ENCODE measurements at places on chromosomes 5 and 9. TPM values are rescaled to one million over a fixed set of nuclear protein-coding genes. Genes with fewer than 3 reads are reported as not detected.

DNA sequence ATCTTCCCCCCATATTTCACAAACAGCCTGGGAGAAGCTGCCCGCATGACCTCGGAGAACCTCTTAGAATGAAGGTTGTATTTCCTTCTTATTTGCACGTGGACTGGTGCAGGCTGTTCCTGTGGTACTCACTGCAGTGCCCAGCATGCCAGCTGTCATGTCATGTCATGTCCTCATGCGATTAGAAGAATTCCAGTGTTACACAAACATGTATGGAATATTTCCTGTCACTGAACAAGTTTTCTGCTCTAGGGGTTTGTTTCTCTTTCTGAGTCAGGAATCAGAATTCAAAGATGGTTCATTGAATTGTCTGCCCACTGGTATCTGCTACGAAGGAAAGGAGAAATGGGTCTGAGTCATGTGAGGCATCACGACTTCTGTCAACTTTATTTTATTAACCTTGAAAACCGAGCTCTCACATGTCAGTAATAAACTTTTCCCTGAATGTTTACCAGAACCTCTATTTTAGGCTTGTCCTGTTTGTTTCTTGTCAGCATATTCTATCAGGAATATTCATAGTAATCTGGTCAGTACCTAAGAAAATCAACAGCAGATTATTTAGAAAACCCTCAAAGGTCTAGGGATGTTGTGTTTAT is 415.6 kb downstream of the GADD45G start:
- no peak for DNase-seq

GRCh38 chr5:146041180-146041789 is 64.1 kb downstream of the PLAC8L1 start:
- DNase-seq = no peak

CD274 gene
- 12.0 TPM for total RNA-seq

GRCh38 chr9:7676609-7677156 is 122.9 kb downstream of the DMAC1 start:
- no peak for DNase-seq

- no peak for DNase-seq
These were observed 166.5 kb upstream of the PHYKPL start for GRCh38 chr5:178398901-178399700.

PRPF4 gene
- total RNA-seq = 10.7 TPM

CARTPT gene
- not detected for total RNA-seq

DNA sequence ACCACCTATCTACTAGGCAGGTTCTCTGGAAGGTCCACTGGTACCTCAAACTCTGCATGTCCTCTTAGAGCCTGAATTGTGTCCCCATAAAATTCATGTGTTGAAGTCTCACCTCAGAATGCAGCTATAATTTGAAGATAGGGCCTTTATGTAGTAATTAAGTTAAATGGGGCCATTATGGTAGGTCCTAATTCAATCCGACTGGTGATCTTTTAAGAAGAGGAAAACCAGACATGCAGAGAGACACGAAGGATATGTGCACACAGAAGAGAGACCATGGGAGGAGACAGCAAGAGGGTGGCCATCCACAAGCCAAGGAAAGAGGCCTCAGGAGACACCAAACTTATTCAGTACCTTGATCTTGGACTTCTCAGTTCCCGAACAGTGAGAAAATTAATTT is 345.4 kb downstream of the ENC1 start:
- DNase-seq = no peak

- no peak for DNase-seq
These were observed 45.2 kb upstream of the NEK6 start for GRCh38 chr9:124212381-124213050.

- DNase-seq = no peak
These were observed 2.9 kb downstream of the SMAD5 start for GRCh38 chr5:136135536-136135935.

PLGRKT gene
- 40.3 TPM for total RNA-seq

ZNF608 gene
- total RNA-seq = 42.6 TPM

DNA sequence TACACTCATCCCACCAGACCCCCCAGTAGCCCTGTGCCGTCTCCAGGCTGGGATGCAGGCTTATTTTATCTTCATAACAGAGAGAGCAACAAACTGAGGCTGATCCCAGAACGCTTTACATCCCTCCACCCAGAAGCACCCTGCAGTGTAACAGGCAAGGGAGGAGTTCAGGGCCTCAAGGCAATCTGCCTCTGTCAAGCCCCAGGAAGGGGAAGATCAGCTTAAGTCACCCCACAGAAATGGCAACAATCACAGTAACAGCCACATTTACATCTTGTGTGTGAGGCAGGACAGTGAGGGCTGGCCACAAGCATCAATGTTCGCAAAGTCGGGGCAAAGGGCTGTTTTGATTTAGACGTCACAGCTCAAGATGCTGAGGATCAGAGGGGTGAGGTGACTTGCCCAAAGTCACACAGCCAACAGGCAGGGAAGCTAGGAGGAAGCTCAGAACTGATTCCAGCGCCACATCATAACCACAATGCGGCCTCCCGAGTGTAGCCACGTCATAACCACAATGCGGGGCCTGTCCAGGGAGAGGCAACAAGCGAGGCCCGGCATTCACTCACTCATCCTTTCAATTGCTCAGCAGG is 14.4 kb downstream of the STK10 start:
- DNase-seq = no peak

GRCh38 chr5:87886164-87886563 is 382.5 kb downstream of the TMEM161B start:
- DNase-seq = no peak

DNA sequence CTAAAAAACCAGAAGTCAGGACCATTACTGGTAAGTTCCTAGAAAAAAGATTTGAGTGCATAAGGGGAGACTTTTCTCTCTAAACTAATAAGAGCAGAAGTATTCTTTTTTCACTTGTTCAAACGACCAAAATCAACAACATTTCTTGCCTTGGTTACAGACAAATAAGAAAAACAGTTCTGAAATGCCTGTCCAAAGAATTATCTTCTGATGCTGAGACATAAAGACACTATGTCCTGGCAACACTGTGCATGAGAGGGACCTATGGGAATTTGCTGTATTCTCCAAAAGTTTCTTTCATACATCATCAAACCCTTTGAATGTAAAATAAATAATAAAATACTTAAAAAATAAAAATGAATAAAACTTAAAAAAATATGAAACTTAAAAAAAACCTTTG is 50.4 kb downstream of the ZNF474 start:
- no peak for DNase-seq

DNA sequence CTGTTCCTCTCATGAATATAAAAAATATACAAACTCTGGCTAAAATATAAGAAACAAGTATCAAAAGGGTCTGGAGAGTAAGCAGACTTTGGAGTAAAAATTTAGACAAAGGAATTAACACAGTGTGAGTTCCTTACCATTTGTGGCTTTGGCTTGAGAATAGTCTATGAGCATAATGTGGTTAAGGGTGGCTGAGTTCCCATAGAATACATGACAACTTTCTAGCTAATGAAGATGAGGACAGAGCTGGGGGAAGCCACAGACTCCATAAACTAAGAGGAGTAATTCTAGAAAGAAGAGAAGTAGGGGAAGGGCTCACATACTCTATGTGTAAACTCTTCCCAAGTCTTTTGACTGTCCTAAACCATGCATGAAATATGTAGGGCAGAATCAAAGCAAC is 79.4 kb downstream of the CAAP1 start:
- DNase-seq = no peak

ELAVL2 gene
- total RNA-seq = 0.32 TPM

AIF1L gene
- 19.8 TPM for total RNA-seq

LOX gene
- 28.4 TPM for total RNA-seq

DNA sequence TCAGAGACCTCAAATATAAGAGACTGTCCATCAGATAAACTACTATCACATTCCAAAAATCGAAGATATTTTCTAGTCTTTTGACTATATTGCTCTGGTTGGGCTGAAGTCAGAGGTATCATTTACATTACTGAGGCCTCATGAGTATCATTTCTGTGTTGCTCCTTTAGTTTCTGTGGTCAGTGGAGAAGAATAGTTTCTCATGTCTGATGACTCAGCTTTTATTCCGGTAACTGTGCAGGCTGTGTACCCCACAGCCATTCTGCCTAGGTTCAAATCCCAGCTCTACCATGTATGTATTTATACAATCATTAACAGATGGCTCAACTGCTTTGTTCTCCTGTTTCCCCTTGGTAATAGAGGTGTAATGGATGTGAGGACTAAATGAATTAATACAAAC is 179.3 kb downstream of the ALDH1A1 start:
- DNase-seq = no peak

- DNase-seq = no peak
These were observed 1.6 kb downstream of the RAD23B start for GRCh38 chr9:107284636-107285035.

DOCK8 gene
- total RNA-seq = 5.8 TPM

ROR2 gene
- total RNA-seq = 36.7 TPM

KIF4B gene
- not detected for total RNA-seq

GRCh38 chr5:150411245-150411979 is 1.3 kb downstream of the CD74 start:
- peak; percentile 78 for DNase-seq

DNA sequence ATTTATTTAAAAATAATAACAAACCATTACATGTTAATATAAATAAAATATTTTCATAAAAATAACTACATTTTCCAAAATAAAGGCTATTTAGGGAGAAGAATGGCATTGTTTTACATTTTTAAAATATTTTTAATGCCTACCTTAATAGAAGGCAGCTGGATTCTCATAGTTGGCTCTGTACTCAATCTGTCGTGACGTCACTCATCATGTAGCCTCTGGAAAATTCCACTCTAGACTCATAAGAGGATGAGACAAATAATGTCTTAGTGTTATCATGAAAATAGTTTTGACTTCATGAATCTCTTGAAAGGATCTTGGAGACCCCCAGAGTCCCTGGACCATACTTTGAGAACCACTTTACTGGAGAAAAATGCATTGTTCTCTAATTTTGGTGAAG is 93.1 kb downstream of the NXNL2 start:
- DNase-seq = no peak

RABEPK gene
- 11.7 TPM for total RNA-seq

DNA sequence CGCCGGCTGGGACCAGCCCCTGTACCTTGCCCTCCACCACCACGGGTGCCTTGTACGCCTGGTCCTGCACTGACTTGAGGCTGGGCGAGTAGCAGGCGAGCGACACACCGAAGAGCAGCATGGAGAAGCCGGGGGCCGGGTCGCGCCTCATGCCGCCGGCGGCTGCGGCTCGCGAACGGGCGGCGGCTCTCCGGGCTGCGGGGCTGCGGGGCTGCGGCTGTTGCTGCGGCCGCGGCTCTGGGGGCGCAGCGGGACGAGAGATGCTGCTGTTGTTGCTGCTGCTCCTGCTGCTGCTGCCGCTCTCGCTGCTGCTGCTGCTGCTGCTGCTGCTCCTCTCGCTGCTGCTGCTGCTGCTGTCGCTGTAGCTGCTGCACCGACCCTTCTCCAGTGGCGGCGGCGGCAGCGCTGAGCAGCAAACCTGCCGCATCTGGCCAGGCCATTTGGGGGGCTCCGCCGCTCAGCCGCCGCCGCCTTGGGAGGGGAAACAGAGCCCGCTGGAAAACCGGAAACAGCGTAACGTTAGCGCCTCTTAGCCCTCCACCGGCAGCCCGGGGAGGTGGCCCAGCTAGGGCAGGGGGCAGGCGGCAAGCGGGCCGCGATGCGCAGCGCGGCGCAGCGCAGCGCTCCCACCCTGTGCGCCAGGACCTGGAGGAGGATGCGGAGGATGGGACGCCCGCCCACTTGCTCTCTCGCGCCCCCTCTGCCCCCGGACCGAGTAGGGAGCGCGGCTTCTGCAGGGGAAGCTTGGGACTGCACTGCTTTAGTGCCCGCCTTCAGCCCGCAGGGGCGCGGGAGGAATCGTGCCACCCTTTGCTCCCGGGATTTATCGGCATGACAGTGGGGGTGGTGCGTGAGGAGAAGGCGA is at the start of gene NRG2:
NRG2 (minus strand) TSS at position 657 of the 865 bp plus-strand sequence.
- peak; percentile 91 for DNase-seq

MTREX gene
- total RNA-seq = 54.5 TPM

GRCh38 chr5:79075646-79076426 is 6.3 kb downstream of the BHMT2 start:
- peak; percentile 65 for DNase-seq

GRCh38 chr5:42250-42649 is 49.7 kb upstream of the PLEKHG4B start:
- no peak for DNase-seq

DNA sequence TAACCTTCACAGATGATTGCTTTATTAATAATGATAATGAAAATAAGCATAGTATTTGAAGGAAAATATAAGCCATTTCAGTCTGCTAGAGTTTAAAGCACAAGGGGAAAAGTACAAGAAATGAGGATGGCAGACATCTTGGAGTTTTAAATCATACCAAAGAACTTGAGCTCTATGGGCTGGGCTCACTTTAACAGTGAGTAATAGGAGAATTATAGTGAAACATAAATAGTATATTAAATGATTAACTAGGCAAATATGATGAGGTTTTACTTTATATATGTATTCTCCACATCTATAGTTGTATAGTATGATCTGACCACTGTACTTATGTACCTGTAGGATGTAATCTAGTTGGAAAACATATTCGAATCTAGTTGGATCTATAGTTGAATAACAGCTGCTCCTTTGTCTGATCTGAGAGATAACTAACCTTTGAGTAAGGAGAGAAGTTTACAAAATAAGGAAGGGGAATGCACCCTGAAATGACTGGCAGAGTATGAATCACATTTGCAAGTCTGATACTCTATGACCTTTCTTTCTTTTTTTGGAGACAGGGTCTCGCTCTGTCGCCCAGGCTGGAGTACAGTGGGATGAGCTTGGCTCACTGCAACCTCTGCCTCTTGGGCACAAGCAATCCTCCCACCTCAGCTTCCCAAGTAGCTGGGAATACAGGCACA is 17.6 kb downstream of the MEGF9 start:
- DNase-seq = no peak

- no peak for DNase-seq
These were observed 139.7 kb downstream of the SEC61B start for GRCh38 chr9:99361817-99362216.

DBH gene
- total RNA-seq = 0.14 TPM
